Muscle of leg (tissue), 16 donors: ENCODE measurements at places on chromosomes 13 and 19. TPM values are rescaled to one million over a fixed set of nuclear protein-coding genes. Genes with fewer than 3 reads are reported as not detected.

DNA sequence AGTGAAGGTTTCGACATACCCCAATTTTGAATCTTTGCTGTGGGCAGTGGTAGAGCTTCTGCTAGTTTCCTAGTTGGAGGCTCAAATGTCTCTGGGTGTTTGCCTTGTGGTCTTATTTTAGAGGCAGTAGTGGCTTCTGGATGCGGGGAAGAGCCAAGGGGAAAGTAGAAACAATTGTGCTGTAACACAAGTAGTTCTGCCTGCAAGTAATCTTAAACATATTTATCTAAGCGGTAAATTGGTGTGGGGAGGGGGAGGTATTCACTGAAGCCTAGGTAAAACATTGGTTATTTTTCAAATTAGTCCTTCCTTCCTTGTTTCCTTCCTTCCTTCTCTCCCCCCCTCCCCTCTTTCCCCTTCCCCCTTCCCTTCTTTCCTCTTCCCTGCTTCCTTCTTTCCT, at the start of gene PCDH20:
TSS of gene PCDH20 (minus strand) at position 101 of the 400 bp plus-strand sequence. CDS start 691 bp downstream, outside the sequence.
- H3K4me1 ChIP-seq: peaks cover 13% of the 10 kb centered on the region
- H3K36me3 ChIP-seq: no peaks in the 10 kb centered on the region
- no peak for DNase-seq
- peak within 1 kb of the TSS; percentile 42 for H3K4me3 ChIP-seq
- peaks cover 27% of the 10 kb centered on the region for H3K27me3 ChIP-seq

GRCh38 chr13:43831088-43831487, 44.3 kb upstream of the ENOX1 start:
- H3K36me3 ChIP-seq: no peaks in the 10 kb centered on the region
- H3K27ac ChIP-seq: no peak overlapping the region
- peak; percentile 7 for DNase-seq
- no peak overlapping the region for H3K4me3 ChIP-seq
- H3K4me1 ChIP-seq: no peaks in the 10 kb centered on the region

- H3K36me3 ChIP-seq: no peaks in the 10 kb centered on the region
- H3K27ac ChIP-seq: no peak overlapping the region
- DNase-seq: peak; percentile 39
- no peak overlapping the region for H3K4me3 ChIP-seq
- no peaks in the 10 kb centered on the region for H3K4me1 ChIP-seq
These were observed 5.2 kb upstream of the ZNF507 start for GRCh38 chr19:32339988-32340874.

DNA sequence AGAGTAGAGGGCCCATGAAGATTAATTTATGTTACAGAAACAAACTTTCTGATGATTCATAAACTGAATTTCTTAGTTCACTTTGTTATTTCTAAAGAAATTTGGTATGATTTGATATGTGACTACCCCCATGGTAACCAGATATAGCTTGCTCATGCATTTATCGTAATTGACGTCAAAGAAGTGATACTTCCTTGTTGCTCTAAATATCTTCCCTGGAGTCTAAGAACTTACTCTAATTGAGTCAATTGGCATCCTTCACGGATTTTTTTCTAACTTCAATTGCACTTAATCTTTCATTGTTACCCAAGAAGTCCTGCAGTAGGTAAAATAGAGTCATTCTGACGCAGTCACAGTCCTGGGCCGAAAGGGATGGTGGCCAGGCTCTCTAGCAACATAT, 240.9 kb downstream of the GPC5 start:
- H3K27me3 ChIP-seq: no peaks in the 10 kb centered on the region
- DNase-seq: no peak
- H3K4me1 ChIP-seq: no peaks in the 10 kb centered on the region
- no peaks in the 10 kb centered on the region for H3K36me3 ChIP-seq

GRCh38 chr19:46471116-46471733, at the start of gene PNMA8A:
Gene PNMA8A, minus strand, starts transcription at chr19:46471563. Its CDS starts 528 bp downstream, at chr19:46471035.
- peaks cover 15% of the 10 kb centered on the region for H3K36me3 ChIP-seq
- H3K4me1 ChIP-seq: peaks cover 58% of the 10 kb centered on the region
- H3K4me3 ChIP-seq: peak within 1 kb of the TSS; percentile 61

GRCh38 chr13:75426421-75426820, 55.5 kb downstream of the TBC1D4 start:
- H3K27me3 ChIP-seq: no peaks in the 10 kb centered on the region
- no peak overlapping the region for H3K4me3 ChIP-seq
- no peak for DNase-seq
- peaks cover 3% of the 10 kb centered on the region for H3K4me1 ChIP-seq

DNA sequence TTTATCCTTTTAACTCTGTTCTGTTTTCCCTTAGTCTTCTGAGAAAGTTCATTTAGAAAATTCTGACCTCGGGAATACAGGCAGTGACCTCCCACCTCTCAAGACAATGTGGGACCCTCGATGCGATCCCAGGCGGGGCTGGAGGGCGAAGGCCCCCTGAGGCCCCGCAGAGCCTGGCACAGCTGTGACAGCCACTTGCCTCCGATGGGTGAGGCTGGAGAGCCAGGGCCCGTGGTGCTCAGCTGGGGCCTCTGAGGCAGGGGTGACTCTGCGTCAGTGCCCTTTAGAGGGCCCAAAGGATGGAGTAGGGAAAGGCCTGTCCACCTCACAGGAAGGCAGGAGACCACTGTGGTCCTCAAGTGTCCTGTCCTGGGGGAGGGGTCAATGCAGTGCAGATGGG, 10.3 kb downstream of the GJA3 start:
- H3K4me3 ChIP-seq: no peak overlapping the region
- H3K27ac ChIP-seq: no peak overlapping the region
- H3K4me1 ChIP-seq: no peaks in the 10 kb centered on the region
- H3K36me3 ChIP-seq: no peaks in the 10 kb centered on the region
- H3K27me3 ChIP-seq: peaks cover 46% of the 10 kb centered on the region

DNA sequence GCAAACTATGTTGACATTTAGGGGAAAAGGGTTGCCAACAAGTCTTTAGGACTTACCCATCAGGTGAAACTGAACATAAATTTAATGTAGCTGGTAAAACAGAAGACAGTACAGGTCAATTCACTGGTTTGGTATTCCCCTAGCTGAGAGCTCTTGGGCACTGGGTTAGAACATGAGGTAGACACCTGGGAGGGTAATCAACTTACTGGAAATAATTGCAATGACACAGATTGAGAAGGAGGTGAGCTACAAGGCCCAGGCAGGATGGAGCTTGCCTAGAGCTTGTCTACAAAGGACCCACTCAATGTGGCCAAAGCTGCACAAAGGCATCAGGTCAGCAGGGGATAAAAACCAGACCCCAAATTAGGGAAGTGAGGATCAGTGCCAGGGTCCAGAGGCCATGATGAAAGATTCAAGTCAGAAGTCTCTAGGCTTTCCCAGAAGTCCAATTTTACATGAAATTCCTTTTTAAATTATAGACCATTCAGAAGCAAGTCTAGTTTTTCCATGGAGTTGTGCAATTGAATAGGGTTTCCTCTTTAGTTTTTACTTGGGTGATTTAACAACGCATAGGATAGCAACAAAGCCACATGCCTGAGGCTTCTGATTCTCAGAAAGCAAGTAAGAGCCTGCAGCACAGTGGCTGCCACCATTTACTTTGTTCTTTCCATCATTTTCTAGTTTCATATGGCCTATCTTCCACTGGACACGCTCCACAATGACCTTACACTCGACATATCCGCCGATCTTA, 194.0 kb downstream of the NDFIP2 start:
- H3K27ac ChIP-seq: no peak overlapping the region
- H3K4me3 ChIP-seq: no peak overlapping the region
- peaks cover 5% of the 10 kb centered on the region for H3K4me1 ChIP-seq
- no peaks in the 10 kb centered on the region for H3K27me3 ChIP-seq
- DNase-seq: no peak

DNA sequence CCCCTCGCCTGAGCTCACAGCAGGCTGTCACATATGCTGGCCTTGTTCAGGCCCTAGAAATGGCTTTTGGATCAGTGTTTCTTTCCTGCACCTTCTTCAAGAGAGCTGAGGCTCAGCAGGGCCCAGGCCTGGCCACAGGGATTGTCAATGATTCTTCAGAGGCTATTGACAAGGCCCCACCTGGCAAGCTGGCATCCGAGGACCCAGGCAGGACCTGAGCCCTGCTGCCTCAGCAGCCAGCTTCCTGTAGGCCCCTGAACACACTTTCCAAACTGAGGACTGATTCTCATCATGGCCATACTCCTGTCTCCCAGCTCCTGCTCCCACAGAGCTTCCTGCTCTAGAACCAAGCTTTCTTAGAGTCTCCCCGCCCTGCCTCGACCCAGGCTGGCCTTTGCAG, 136.8 kb downstream of the UQCRFS1 start:
- H3K27me3 ChIP-seq: no peaks in the 10 kb centered on the region
- DNase-seq: no peak
- no peak overlapping the region for H3K27ac ChIP-seq
- no peak overlapping the region for H3K4me3 ChIP-seq
- H3K36me3 ChIP-seq: no peaks in the 10 kb centered on the region
- H3K4me1 ChIP-seq: no peaks in the 10 kb centered on the region

DNA sequence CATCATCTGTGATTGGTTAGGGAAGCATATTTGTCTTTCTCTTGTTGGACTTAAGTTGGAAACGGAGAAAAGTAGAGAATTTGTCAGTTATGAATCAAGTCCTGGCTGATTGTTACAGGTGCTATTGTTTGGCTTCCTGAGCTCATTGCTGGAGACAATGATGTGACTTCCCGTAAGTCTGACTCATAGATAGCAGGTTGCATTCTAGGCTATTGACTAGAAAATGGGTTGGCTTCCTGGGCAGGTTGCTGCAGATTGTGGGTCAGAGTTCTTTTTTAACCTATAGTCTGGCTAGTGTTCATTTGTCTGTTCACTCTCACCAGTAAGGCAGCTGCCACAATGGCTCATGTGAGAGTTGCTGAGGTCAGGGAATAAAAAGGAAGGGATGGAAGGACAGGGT, 101.5 kb downstream of the CCNA1 start:
- no peak overlapping the region for H3K4me3 ChIP-seq
- peak overlapping the region; percentile 65 for H3K27ac ChIP-seq
- H3K27me3 ChIP-seq: no peaks in the 10 kb centered on the region
- no peaks in the 10 kb centered on the region for H3K36me3 ChIP-seq
- H3K4me1 ChIP-seq: peaks cover 2% of the 10 kb centered on the region

DNA sequence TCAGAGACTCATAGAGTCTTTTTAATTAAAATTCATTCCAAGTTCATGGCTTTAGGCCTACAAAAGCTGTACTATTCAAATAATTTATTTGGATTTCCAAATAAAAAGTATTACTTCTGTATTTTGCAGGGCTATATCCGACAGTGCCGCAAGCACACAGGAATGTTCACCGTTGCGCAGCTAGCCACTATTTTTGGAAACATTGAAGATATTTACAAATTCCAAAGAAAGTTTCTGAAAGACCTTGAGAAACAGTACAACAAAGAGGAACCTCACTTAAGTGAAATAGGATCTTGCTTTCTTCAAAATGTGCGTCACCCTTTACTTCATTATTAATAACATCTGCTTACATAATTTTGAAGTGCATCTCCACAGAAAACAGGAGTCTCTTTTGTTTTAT, 20.5 kb upstream of the C1QTNF9 start:
- no peak for DNase-seq
- H3K36me3 ChIP-seq: peaks cover 9% of the 10 kb centered on the region
- no peak overlapping the region for H3K4me3 ChIP-seq
- H3K27me3 ChIP-seq: no peaks in the 10 kb centered on the region

DNA sequence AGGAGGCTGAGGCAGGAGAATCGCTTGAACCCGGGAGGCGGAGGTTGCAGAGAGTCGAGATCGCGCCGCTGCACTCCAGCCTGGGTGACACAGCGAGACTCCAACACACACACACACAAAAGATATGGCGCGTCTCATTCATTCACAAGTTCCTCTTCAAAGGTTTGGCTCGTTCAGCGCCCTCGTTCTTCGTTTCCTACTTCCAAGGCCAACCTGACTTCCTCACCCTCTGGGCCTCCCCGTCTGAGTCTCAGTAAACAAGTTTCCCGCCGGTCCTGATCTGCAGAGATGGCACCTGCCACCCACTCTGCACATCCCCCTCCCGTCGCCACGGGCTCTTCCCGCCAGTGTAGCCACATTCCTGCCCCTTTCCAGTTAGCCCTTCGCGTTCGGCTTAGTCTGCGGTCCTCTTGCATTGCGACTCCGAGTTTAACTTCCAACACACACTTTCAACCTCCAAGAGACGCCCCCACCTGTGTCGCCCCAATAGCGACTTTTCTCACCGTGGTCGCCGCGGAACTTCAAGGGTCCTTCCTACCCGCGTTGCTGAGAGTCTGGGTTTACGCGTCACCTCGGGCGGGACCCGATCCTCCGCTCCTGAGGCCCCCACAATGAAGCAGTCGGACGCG, 1.3 kb upstream of the BSG start:
- peaks cover 8% of the 10 kb centered on the region for H3K27me3 ChIP-seq
- no peaks in the 10 kb centered on the region for H3K36me3 ChIP-seq
- peak; percentile 59 for DNase-seq
- peaks cover 40% of the 10 kb centered on the region for H3K4me1 ChIP-seq
- peak overlapping the region; percentile 72 for H3K4me3 ChIP-seq
- H3K27ac ChIP-seq: peak overlapping the region; percentile 93

DNA sequence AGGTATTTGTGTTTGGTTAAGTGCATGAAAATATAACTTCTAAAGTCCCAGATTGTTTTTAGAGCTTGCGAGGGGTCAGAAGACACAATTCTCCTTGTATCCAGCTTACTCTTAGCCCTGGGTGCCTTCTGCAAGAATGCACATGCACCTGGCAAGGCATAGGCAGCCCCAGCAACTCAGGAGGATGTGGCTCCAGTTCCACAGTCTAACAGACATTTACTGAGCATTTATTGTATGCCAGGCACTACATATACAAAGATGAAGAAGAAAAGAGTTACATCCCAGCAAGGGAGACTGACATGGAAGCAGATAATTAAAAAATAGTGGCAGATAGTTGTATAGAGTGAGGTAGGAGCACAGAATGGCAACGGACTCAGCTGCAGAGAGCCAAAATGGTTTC, 101.1 kb upstream of the FRY start:
- H3K27ac ChIP-seq: no peak overlapping the region
- no peaks in the 10 kb centered on the region for H3K36me3 ChIP-seq
- no peak overlapping the region for H3K4me3 ChIP-seq
- H3K27me3 ChIP-seq: no peaks in the 10 kb centered on the region

Gene CLIP3
- total RNA-seq: 2.9 TPM

Gene DIRAS1
- 0.84 TPM for total RNA-seq

Gene ACER1
- not detected for total RNA-seq

Gene CERS1
- 15.3 TPM for total RNA-seq

Gene ATG4D
- 16.4 TPM for total RNA-seq

Gene TUBB4A
- 0.18 TPM for total RNA-seq

Gene CYP4F2
- total RNA-seq: not detected

Gene PLEKHA4
- 18.7 TPM for total RNA-seq

Gene SELENOV
- 0.13 TPM for total RNA-seq

Gene CD37
- total RNA-seq: 1.1 TPM

Gene ENOX1
- 12.2 TPM for total RNA-seq

Gene TMED1
- total RNA-seq: 44.1 TPM
